Mesenteric fat pad (tissue), 1 donor: ENCODE measurements at places on chromosomes 5 and 9.
A peak's percentile ranks its signal among the peaks of the same experiment; 100 is the strongest.

DNA sequence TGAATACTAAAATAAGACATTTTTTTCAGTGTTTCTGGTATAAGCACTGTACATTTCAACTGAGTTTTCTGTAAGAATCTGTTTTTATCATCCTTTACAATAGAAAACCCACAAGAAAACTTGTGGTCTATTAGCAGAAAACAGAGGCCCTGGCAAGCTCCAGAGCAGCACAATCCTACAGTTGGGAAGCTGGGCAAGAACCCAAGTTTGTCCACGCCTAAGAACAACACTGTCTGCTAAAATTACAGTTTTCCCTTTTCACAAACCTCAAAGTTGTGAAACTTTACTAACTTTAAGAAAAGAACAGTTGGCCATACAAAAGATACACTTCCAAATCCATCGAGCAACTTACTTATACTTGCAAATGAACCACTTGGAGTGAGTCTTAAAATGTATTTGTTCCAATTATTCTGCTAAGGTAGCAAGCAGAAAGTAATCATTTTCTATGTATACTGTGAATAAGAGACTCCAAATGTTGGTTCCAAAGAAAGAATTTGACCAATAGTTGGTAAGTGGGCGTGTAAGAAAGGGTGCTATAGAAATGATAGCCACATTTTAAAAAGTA is 982.0 kb upstream of the ARRDC3 start:
- DNase-seq: no peak

GRCh38 chr5:138438724-138439476 is at the start of gene REEP2:
Gene REEP2 (plus strand): TSS chr5:138439057. CDS start chr5:138439209, 152 bp downstream.
- DNase-seq: peak; percentile 88

- no peak for DNase-seq
These were observed 28.4 kb downstream of the RFX3 start for GRCh38 chr9:3497401-3497800.

DNA sequence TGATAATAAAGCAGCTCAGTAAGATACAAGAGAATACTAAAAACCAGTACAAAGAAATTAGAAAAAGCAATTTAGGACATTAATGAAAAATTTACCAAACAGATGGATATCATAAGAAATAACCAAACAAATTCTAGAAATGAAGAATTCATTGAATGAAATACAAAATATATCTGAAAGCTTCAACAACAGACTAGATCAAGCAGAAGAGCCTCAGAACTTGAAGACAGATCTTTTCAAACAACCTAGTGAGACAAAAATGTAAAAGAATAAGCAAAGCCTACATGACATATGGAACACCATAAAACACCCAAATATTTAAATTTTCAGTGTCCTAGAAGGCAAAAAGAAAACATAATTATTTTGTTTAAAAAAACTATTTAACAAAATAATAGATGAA is 66.9 kb downstream of the SKIC3 start:
- no peak for DNase-seq

GRCh38 chr9:13732290-13732689 is 452.8 kb upstream of the MPDZ start:
- no peak for DNase-seq

DNA sequence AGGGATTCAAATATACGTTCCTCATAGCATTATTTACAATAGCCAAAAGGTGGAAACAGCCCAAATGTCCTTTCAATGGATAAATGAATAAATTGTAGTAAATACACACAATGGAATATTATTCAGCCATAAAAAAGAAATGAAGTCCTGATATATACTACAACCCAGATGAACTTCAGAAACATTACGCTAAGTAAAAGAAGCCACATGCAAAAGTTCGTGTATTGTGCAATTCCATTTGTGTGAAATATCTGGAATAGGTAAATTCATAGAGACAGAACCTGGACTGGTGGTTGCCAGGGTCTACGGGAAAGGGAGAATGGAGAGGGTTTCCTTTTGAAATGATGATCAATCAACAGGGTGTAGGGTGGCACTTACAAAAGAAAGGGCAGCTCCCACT is 12.5 kb upstream of the ARSI start:
- peak; percentile 2 for DNase-seq

DNA sequence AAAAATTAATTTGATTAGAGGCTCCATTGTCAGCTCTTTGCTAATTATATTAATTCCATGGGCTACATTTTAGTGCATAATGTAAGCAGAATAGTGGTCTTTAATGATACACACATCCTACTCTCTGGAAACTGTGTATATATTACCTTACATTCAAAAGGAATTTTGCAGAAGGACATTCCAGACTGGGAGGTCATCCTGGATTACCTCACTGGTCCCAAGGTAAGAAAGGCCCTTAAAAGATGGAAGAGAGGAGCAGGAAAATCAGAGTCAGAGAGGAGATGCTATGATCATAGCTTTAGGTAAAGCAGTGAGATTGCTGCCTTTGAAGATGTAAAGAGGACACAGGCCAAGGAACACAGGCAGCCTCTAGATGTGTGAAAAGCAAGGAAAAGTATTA is 1180.8 kb downstream of the CDH12 start:
- DNase-seq: no peak

DNA sequence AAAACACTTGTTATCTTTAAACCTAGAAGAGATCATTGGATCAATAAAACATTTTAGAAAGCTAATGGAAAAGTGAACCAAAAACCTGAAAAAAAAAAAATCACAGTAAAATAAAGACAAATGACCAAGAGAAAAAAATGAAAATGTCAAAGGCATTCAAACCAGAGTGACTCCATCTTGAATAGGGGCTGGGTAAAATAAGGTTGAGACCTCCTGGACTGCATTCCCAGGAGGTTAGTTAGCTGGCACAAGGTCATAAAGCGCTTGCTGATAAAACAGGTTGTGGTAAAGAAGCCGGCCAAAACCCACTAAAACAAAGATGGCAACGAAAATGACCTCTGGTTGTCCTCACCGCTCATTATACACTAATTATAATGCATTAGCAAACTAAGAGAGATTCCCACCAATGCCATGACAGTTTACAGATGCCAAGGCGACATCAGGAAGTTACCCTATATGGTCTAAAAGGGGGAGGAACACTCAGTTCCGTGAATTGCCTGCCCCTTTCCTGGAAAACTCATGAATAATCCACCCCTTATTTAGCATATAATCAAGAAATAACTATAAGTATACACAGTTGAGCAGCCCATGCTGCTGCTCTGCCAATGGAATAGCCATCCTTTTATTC is 116.7 kb upstream of the NEK6 start:
- DNase-seq: no peak

- peak; percentile 57 for DNase-seq
These were observed 66.5 kb downstream of the NDFIP1 start for GRCh38 chr5:142175039-142175438.

GRCh38 chr5:172901012-172901780 is 58.0 kb upstream of the RPL26L1 start:
- DNase-seq: no peak

DNA sequence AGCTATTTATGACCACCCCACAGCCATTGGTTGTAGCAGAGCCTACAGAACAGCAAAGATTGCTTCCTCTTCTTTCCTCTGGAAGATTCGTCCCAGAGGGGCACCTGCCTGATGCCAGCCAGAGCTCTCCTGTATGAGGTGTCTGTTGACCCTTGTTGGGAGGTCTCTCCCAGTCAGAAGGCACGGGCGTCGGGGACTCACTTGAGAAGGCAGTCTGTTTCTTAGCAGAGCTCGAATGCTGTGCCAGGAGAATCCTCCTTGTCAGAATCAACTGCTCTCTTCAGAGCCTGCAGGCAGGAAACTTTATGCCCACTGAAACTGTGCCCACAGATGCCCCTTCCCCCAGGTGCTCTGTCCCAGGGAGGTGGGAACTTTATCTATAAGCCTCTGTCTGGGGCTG is 479.5 kb upstream of the IZUMO3 start:
- peak; percentile 67 for DNase-seq

DNA sequence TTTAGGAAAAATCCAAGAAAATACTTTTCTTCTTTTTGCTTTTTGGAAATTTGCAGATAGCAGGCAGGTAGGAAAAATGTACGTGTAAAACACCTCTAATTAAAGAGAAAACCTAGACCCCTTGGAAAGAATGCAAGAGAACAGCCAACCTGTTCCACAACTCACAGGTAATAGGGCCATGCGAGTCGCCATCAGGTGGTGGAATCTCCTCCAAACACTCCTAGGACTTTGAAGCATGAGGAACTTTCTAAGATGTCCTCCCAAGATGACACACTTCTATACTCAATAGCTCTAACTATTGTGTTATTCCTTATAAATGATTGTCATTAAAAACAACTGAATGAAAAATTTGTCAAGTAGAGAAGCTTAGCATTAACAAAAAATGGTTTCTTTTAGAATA is 174.0 kb downstream of the TMC1 start:
- DNase-seq: no peak

DNA sequence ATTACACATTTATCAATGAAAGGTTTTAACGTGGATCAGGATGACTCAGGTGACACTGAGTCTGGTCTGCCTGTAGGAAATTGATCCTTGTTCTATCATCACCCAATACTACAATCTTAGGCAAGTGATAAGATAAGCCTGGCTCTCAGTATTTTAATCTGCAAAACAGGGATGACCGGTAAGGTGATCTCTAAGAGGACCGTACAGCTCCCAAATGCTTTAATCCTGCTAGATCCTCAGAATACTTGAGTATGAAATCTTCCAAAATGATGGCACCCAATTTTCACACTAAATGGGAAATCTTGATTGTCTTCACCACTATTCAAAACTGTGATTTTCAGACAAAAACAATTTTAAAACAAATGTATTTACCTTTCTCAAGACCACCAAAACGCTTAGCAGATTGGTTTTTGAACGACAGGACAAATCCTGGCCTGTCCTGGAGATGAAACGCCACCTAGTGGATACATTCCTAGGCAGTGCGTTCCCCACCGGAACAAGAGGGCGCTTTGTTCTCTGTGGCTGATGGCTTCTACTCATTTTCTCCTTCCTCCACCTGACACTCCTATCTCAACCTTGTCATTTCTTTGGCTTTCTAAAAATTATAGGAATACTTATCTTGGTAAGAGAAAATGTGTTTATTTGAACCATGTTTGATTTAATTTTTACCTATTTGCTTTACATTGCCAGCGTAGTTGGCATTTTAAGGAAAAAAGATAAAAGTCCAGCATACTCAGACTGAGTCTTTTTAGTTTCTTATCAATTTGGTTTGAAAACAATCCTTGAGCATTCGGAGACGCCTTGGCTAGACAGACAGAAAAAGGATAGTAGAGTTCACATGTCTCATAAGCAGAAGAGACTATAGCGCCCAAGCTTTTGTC is 41.2 kb upstream of the VCAN start:
- no peak for DNase-seq
